Left lobe of liver (tissue), 2 donors: ENCODE measurements at places on chromosomes 1 and 21. TPM values are rescaled to one million over a fixed set of nuclear protein-coding genes. Genes with fewer than 3 reads are reported as not detected.

Gene ACOT11
- total RNA-seq: 1.5 TPM

DNA sequence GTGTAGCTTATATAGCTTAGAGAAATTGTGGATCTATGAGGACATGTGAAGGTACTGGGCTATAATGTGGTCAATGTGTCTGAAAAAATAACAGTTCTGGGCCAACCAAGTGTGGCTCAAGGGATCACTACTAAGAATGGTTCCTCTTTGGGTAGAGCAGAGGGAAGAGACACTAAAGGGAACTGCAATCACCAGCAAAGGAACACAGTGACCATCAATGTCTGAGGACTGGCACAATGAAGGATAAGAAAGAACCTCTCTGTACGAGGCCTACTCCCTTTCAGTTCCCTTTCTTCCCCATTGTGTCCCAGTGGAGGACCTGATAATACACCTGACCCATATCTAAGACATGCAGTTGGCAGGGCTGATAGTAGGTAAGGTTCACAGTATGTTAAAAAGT, 89.9 kb upstream of the JAK1 start:
- DNase-seq: no peak

Gene NOS1AP
- total RNA-seq: 17.4 TPM

GRCh38 chr1:200005165-200005564, 22.3 kb upstream of the NR5A2 start:
- DNase-seq: no peak

Gene LCE2C
- total RNA-seq: not detected

GRCh38 chr21:17819114-17819876, at the start of gene C21orf91:
C21orf91 (minus strand) TSS chr21:17819356; CDS start chr21:17818318, 1,038 bp downstream.
- peak; percentile 91 for DNase-seq

DNA sequence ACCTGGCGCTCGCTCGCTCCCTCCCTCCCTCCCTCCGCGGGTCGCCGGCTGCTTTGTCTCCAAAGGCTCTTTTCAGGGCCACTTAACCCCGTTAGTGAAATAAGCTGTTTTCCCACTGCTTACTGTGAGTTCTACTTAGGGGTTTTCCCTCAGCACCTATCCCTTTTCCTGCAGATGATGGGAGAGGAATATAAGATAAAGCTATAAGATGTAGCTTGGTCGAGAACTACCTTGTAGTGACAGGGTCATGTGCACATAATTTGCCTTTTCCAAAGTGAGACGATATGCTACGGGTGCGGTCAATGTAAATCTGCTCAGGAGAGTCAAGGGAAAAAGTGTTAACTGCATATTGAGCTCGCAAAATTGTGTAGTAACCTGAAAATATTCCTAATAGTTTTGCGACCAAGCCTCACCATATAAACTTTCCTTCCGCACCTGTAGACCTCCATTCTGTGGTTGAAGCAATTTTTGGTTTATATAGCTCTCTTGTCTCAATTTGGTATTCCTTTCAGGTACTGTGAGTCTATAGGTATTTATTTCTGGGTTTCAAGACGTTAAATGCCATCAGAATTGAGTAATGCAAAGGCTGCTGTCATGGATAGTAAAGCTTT, 55.8 kb upstream of the BOLA1 start:
- DNase-seq: no peak

Gene PRKAA2
- 0.40 TPM for total RNA-seq

GRCh38 chr21:36768496-36768895, 69.6 kb downstream of the SIM2 start:
- no peak for DNase-seq

DNA sequence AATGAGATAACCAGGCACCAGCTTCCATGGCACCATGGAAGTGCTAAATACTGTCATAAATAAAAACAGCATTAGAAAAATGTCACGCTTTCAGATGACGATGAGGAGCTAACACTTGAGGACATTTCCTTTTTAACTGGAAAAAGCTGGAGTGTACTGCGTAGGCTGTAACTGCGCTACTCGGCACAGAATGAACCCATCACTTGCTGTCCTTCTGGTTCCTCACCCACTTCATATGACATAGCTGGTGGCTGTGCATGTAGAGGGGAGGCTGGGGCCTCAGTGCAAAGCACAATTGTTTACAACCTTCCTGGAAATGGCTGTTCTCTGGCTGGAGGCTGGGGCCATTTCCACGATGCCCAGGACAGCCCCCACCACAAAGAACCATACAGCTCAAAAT, 55.7 kb downstream of the NTPCR start:
- no peak for DNase-seq

- DNase-seq: no peak
Observed at GRCh38 chr1:180254496-180254819, 24.4 kb downstream of the LHX4 start.

GRCh38 chr1:101100674-101101073, 75.1 kb upstream of the DPH5 start:
- DNase-seq: no peak

- DNase-seq: no peak
Observed at GRCh38 chr1:72845381-72845780, 563.0 kb upstream of the NEGR1 start.

DNA sequence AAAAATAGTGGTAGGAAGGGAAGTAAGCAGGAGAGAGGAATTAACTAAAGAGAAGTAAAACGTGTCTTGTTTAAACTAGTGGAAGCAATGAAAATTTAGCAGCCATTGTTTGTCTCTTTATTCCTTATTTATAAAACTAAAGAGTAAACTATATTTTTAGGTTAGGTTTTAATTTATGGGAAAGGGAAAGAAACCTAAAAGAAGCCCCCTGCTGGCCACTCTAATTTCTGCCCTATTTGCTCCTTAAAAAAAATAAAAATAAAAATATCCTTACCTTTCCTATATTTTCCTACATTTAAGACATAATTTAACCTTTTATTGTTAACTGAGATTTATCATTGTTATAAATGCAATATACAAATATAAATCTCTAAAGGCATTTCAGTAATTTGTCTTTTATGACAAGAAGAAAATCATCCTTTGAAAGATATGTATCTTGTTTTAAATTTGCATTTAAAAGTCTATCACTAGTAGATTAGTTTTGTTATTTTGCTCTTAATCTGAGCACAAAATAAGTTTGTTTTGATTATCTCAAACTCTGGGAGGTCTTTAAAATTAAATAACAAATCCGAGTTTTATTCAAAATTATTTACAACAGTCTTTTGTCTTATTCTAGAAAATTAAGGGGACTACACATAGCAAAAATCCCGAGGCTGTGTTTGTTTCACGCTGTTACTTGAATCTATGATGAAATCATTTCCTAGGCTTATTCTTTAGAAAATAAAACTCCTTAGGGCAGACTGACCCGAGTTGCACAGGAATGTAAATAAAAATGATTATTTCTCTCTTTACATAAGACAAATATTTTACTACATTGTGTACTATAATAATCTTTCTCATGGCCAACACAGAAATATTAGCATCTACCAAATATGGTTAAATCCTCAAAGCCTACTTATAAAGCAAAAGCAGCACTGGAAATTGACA, 201.7 kb downstream of the NRIP1 start:
- DNase-seq: no peak

Gene DOCK7
- total RNA-seq: 13.1 TPM

DNA sequence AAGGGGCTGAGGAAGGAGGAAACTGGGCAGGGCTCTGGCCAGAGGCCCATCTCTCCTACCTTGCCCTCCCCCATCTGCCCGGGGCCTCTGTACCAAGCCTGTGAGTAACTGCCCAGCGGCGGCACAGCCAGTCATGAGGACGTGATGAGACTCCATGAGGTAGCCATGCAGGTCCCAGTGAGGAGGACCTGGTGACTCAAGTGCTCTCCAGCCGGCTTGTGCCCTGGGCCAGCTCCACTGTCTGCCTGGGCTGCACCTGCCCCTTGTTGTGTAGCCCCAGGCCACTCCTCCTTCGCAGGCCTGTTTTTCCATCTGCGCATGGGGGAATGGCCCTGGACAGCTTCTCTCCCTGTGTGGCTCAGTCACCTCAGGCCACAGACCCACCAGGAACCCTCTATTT, 42.0 kb upstream of the PADI1 start:
- no peak for DNase-seq

Gene CYYR1
- 3.6 TPM for total RNA-seq
